Mucosa of descending colon (tissue), 3 donors: ENCODE measurements at places on chromosomes 2 and 18. TPM values are rescaled to one million over a fixed set of nuclear protein-coding genes. Genes with fewer than 3 reads are reported as not detected.

- DNase-seq = no peak
These were observed 54.8 kb upstream of the CCDC178 start for GRCh38 chr18:33495278-33495677.

GRCh38 chr2:199463708-199464605, 6.2 kb upstream of the SATB2 start:
- peak; percentile 79 for DNase-seq

DNA sequence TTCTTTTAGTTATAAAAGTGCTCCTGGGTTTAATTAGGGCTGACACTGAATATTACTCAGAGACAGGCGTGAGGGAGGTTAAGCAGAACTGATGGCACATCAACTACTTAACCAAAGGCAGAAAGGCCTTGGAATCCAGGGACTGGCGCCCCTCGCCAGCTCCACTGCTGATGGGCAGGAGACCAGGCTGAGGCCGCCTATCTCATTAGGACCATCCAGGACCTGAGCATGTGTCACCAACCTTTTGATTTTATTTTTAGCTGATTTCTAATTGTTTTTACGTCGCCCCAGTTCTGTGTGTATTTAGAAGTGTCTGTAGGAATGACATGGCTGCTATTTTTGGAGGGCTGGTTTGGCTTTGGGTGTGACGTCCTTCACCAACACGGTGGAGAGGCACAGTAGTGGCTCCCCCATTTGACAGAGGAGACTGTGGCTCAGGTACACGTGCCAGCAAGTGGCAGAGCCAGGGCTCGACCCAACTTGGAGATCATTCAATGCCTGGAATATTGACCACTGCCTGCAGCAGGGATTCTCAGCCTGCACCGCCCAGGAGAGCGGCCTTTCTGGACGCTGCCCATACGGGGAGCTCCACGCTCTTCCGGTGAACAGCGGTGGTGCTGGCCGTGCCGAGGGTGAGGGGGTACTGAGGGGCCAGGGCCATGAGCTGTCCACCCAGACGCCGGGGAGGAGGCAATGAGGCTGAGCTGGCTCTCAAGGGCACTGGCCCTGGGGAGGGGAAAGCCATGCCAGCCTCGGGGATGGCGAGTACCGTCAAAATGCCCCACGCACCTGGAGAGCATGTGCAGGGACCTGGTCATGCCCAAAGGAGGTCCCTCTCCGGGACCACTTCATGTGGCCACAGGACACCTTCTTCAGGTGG, 205.7 kb downstream of the ASB1 start:
- no peak for DNase-seq

CFAP65 gene
- 0.27 TPM for total RNA-seq

DNA sequence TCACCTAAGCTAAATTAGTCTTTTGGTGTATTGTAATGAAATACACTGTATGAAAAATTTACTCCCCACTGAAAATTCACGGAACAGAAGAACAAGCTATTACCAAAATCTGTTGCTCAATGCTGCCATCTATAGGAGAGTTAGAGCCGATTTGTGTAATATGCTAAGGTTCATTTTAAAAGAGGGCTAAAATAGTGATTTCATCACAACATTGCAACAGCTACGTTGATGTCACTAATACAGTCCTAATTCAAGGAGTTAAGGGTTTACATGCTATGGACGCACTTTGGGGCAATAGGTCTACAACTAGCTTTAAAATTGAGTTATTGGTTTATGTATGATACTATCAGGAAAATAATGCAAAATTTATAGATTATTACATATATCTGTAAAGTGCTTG, 3.0 kb upstream of the IRS1 start:
- no peak for DNase-seq

DNA sequence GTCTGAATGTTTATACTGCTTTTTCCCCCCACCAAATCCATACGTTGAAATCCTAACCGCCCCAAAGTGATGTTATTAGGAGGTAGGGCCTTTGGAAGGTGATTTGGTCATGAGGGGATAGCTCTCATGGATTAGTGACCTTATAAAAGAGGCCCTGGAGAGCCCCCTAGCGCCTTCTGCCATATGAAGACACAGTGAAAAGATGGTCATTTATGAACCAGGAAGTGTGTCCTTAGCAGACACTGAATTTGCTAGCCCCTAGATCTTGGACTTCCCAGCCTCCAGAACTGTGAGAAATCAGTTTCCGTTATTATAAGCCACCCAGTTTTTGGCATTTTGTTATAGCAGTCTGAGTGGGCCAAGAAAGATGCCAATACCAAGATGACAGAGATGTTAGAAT, 7.2 kb upstream of the TSN start:
- no peak for DNase-seq

- no peak for DNase-seq
These were observed 88.1 kb upstream of the SEC11C start for GRCh38 chr18:59051470-59052165.

- DNase-seq = no peak
These were observed 241.8 kb upstream of the CYP26B1 start for GRCh38 chr2:72389447-72389846.

- no peak for DNase-seq
These were observed 110.8 kb upstream of the NRP2 start for GRCh38 chr2:205571360-205571959.

DNA sequence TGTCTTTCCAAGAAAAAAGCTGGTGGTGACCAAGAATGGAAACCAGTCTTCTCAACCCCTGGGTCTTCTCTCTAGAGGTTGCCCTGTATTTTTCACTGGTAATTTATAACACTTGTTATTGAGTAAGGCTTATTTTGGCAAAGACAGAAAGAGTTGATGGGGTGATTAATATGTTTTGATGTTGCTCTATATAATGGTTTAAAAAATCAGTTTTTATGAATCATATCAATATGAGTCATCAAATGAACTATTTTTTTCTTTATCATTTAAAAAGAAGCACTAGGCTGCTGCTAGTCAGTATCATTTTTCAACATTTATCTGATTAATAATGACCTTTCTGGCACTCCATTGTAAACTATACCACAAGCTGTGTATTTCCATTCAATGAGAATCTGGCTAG, 1142.2 kb downstream of the LRP1B start:
- DNase-seq = no peak

SNORC gene
- total RNA-seq = 31.5 TPM

DNA sequence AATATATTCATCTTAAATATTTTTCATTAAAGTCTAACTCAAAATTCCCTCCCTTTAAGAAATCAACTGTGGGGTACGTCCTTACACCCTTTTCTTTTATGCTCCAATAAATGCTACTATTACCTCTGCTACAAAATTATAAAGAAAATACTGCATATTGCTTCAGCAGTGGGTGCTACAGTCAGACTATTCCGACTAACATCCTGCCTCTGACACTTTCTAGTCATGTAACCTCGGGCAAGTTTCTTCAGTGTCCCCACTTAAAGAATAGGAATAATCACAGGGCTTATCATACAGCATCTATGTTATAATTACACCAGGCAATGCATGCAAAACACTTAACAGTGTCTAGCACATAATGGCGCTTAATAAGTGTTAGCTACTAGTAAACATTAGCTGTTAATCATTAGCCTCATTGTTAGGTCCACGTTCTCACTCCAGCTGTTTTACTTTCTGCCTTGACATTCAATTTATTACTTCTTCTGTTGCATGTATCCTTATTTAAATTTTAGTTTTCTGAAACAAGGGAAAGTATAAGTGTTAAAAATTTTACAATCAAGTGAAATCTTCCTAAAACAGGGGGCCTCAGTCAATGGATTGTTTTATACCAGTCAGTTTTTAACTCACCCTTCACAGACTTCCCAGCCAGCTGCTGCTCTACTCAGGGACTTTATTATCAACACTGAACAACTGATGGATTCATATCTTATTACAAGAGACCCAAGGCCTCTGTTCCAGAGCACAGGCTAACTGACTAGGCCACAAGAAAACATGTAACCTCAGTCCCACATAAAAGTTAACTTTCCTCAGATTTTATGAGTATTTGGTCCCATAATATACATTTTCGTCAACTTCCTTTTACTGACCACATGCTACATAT, 54.0 kb downstream of the CLASP1 start:
- DNase-seq = no peak

GRCh38 chr2:360124-360523, 72.2 kb upstream of the ALKAL2 start:
- no peak for DNase-seq

DNA sequence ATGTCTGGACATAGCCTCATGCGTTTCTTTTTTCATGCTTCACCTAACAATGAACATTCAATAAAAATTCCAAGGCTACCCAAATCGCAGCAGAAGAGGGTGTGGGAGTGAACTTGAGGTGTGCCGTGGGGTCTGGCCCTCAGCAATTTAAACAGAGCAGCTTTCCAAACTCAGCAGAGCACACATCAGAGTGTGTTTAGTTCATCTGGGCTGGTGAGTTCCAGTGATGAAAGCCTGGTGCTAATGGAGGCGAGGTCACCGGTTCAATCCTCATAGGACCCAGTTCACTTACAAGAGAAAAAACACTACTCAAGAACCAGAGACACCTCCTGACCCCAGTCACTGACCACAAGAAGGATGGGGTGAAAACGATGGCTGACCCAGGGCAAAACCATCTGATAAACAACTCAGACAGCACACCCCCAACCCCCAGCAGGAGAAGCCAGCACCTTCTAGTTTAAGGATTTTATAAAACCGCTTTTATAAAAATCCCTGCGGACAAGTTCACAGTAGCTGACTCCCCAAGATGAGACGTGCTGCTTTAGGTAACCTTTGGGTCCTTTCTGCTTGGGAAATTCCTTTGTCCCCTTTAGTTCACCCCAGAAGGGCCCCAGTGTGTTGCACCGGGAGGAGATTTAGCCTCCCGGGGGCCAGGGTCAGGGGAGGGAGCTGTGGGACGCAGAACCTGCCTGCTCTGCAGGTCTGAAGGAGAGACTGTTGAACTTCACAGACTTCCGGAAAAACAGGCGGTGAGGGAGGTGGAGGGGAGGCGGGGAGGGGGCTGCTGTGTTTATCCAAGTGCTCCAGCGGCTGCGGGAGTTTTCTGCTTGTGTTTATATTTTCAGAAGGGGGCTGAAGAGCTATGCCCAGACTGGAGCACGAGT, 152.7 kb upstream of the SOX11 start:
- no peak for DNase-seq

GRCh38 chr2:120034621-120035020, 21.7 kb downstream of the EPB41L5 start:
- DNase-seq = no peak

ZSWIM2 gene
- total RNA-seq = not detected

SERPINB3 gene
- not detected for total RNA-seq

- no peak for DNase-seq
These were observed 172.0 kb downstream of the MC4R start for GRCh38 chr18:60200558-60200957.

GRCh38 chr2:42118754-42119569, 50.2 kb upstream of the EML4 start:
- no peak for DNase-seq

DNA sequence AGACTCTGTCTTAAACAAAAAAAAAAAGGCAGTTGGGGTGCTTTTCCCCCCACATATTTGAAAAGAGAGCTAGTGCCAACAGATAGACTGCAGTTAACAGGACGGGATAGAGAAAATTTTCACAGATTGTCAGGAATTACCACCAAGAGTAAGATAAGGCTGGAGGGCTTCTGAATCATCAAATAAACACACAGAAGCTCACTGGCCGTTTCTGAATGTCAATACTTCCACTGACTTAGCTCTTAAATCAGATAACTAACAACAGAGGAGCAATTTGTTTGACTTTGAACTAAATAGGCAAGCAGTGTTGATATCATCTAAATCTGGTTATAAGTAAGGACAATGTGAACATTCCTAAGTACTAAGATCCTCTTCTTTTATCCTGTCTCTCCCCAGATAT, 34.7 kb downstream of the PIEZO2 start:
- no peak for DNase-seq
